HCT116 (cell line): ENCODE measurements at places on chromosomes 16 and 17.
A peak's percentile ranks its signal among the peaks of the same experiment; 100 is the strongest.

GRCh38 chr17:8542599-8543502, 87.7 kb downstream of the MYH10 start:
- no peak for DNase-seq

GRCh38 chr17:56995766-56996165, 17.8 kb downstream of the SCPEP1 start:
- DNase-seq = no peak

DNA sequence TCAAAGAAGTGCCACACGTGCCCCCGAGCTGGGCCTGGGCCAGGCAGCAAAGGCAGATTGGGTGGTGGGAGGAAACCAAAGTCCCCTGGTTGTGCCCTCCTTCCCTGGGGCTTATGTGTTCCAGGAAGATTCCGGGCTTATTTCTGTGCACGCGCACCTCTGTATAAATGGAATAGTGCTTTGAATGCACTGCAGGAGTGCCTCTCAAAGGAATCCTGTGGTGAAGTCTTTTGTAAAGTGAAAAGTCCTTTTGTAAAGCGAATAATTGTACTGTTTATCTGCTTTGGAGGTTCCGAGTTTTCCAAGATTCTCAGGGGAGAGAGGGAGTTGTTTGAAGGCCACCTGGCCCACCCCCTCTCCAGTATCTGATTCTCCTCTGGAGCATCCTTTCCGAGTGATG, 26.8 kb downstream of the C17orf75 start:
- no peak for DNase-seq

DNA sequence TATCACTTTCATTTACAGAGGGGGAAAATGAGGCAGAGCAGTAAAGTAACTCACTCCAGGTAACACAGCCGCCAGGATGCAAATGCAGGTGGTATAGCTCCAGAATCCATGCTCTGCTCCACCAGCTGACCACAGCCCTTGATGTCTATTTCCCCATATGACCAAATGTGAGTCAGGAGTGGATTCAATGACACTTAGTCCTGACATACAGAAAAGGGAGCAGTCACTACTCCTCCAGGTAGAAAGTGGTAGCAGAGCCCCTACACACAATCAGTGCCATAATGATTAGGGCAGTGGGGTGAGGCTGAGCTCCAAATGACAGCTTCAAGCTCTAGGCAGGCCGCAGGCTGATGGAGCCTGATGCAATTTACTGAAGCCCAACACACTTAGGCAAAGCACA, 43.3 kb upstream of the GFOD2 start:
- no peak for DNase-seq

GRCh38 chr17:80833952-80834892, 157.4 kb upstream of the CHMP6 start:
- DNase-seq = no peak

- no peak for DNase-seq
These were observed 3.4 kb downstream of the CACNA1H start for GRCh38 chr16:1156055-1156982.

- no peak for DNase-seq
These were observed 43.1 kb downstream of the NTN1 start for GRCh38 chr17:9064311-9064834.

GRCh38 chr16:13795131-13795530, 124.8 kb upstream of the ERCC4 start:
- DNase-seq = no peak

GRCh38 chr16:87538594-87538993, 45.8 kb upstream of the ZCCHC14 start:
- no peak for DNase-seq

DNA sequence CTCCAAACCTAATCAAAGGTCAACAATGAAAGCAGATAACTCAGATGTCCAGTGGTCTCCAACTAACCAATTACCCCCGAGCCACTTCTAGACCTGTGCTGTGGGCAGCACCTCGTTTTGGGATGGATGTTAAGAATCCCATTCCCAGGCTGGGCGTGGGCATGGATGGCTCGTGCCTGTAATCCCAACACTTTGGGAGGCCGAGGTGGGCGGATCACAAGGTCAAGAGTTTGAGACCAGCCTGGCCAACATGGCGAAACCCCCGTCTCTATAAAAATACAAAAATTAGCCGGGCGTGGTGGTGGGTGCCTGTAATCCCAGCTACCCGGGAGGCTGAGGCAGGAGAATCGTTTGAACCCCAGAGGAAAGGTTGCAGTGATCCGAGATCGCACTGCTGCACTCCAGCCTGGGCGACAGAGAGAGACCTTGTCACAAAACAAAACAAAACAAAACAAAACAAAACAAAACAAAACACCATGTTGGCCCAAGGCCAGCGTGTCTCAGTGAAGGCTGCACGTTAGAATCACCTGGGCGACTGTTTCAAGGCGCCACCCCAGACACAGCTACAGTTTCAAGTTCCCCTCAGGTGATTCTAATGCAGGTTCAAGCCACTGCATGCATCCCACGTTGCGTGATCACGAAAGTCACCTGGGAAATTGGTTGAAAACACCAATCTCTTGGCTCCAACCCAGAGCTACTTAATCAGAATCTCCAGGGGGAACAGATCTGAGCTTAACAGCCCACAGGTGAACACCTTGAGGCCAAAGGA, 21.3 kb downstream of the COX4I1 start:
- peak; percentile 10 for DNase-seq

GRCh38 chr16:51762081-51762996, 611.3 kb upstream of the SALL1 start:
- no peak for DNase-seq

DNA sequence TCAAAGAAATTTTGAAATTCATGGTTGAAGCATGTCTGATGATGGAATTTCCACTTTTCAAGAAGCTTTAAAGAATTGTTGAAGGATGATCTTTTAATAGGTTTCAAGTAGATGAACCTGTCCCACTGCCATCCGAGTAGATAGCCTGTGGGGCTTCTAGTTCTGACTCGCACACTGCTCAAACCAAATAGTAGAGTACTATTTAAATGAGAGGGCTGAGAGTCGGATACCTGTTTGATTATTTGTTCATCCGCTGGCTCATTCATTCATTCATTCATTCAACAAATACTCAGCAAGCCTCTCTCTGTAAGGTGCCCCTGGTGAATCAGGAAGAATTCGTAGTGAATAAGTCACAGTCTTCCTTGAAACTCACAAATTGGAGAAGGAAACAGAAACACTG, 108.2 kb upstream of the IRX5 start:
- no peak for DNase-seq

- DNase-seq = no peak
These were observed 5.1 kb downstream of the BPTF start for GRCh38 chr17:67830440-67830839.

- DNase-seq = no peak
These were observed 73.8 kb downstream of the XYLT1 start for GRCh38 chr16:17396762-17397498.

DNA sequence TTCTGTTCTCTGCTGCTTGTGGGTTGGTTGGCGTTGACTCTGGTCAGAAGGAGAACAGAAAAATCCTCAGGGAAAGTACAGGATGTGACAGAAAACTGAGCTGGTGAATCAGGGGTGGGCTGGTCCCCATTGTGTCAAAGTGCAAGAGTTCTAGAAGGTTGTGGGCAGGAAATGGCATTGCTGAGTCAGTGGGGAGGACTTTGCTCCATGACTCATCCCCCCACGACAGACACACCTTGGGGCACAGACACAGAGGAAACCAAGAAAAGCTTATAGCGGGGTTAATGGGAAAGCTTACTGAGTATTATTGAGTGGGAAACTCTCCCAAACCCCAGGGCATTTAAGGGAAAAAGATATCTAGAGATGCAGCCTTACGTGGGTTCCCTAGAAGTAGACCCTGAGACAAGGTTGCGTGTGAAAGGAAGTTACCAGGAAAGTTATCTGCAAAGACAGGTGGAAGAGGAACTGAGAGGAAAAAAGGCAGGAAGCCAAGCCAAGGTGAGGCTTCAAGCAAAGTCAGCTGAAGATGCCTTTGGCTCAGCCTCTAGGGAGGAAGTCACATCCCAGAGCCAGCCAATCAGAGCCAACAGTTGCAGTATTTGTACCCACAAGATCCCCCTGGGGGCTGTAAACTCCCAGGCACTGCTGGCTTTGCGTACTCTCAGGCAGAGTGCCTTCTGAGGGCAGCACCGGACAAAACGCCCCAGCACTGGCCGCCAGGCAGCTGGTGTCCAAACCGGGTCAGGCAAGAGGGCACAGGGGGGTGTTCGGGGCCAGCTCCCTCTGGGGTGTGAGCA, 86.4 kb downstream of the FOXL1 start:
- peak; percentile 96 for DNase-seq

GRCh38 chr17:74840989-74841666, 18.6 kb downstream of the GRIN2C start:
- no peak for DNase-seq
